Panc1 (cell line): ENCODE measurements at places on chromosomes 3 and 15. TPM values are rescaled to one million over a fixed set of nuclear protein-coding genes. Genes with fewer than 3 reads are reported as not detected.

- no peaks in the 10 kb centered on the region for H3K27me3 ChIP-seq
- no peak for DNase-seq
- H3K4me1 ChIP-seq: no peaks in the 10 kb centered on the region
- H3K27ac ChIP-seq: no peak overlapping the region
- no peaks in the 10 kb centered on the region for H3K36me3 ChIP-seq
Measured at GRCh38 chr3:152779653-152780052, 55.3 kb upstream of the P2RY1 start.

- H3K4me3 ChIP-seq: no peak overlapping the region
- H3K27me3 ChIP-seq: no peaks in the 10 kb centered on the region
- no peak overlapping the region for H3K27ac ChIP-seq
- H3K4me1 ChIP-seq: peaks cover 24% of the 10 kb centered on the region
- peaks cover 23% of the 10 kb centered on the region for H3K36me3 ChIP-seq
Measured at GRCh38 chr15:44720460-44721176, 9.3 kb downstream of the B2M start.

DNA sequence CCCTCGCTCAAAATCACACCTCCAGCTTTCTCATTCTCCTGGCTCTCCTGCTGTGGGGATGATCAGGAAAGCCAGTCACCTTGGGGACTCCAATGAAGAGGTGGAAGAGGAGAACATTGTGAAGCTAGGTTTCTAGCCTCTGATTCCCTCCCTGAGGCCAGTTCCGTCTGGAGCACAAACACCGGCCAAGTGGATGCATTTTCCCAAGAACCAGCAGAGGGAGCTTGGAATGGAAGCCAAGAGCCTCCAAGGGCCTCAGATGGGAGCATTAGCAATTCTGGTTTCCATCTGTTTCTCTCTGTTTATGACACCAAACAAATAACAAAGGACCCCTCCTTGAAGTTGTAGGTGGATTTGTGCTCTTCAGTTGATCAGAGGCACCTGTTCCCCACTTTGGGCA is 40.6 kb upstream of the NMNAT3 start:
- H3K36me3 ChIP-seq: no peaks in the 10 kb centered on the region
- H3K27me3 ChIP-seq: peaks cover 3% of the 10 kb centered on the region; the same call in 1 of the 2 replicates
- no peak overlapping the region for H3K4me3 ChIP-seq
- no peaks in the 10 kb centered on the region for H3K4me1 ChIP-seq

The NPAP1 gene
- total RNA-seq: not detected

The MASP1 gene
- total RNA-seq: not detected

DNA sequence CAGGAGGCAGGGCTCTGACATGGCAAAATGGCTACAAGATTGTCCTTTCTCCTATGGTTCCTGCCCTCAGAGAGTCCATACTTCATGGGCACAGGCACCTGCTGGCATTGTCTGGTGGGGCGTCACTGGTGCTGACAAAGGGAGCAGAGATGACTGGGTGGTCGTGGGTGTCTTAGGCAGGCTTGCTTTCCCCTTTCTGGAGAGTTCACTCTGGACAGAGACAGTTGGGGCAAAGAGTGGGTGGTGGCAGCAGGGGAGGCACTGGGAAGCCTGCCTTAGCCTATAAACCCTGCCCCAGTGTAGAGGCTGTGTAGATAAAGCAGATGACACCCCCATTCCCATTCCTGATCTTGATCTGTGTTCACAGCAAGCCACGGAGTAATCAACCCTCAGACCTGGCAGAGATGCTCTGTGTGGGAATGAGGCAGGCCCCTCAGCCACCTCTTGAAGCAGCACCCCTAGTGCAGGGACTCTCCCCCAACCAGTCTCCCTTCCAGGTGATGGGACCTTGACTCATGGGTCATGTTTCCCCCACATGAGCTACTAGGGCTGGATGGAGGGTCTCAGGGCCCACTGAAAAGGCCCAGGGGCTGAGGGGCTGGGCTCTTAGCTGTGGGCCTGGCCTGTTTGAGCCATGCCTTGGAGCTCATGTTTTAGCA is 20.7 kb upstream of the DOCK3 start:
- no peaks in the 10 kb centered on the region for H3K4me1 ChIP-seq
- no peak for DNase-seq
- no peak overlapping the region for H3K27ac ChIP-seq
- no peak overlapping the region for H3K4me3 ChIP-seq
- no peaks in the 10 kb centered on the region for H3K36me3 ChIP-seq
- H3K27me3 ChIP-seq: no peaks in the 10 kb centered on the region

DNA sequence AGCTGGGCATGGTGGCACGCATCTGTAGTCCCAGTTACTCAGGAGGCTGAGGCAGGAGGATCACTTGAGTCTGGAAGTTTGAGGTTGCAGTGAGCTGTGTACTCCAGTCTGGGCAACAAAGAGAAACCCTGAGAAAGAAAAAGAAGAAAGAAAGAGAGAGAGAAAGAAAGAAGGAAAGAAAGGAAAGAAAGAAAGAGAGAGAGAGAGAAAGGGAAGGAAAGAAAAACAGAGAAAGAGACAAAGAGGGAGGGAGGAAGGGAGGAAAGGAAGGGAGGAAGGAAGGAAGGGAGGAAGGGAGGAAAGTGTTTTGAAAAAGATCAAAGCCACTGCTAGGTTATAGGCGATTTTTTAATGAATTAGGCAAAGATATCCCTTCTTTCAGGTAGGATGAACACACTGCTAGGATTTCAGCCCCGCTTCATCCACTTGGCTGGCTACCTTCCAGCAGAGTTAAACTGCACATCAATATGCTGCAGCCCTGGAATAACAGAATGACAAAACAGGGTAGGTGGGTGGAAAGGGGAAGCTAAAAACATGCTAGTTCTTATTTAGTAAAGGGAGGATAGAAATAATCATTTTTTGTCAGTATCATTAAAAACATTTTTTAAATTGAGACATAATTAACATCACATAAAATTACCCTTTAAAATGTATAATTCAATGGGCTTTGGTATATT is 12.8 kb upstream of the PPARG start:
- H3K27me3 ChIP-seq: no peaks in the 10 kb centered on the region
- H3K36me3 ChIP-seq: no peaks in the 10 kb centered on the region
- H3K27ac ChIP-seq: peak overlapping the region; percentile 15; the same call in 1 of the 2 replicates
- peaks cover 12% of the 10 kb centered on the region for H3K4me1 ChIP-seq
- DNase-seq: no peak
- H3K4me3 ChIP-seq: no peak overlapping the region
